ENCODE measurements at places on chromosomes 2 and 18. TPM values are rescaled to one million over a fixed set of nuclear protein-coding genes. Genes with fewer than 3 reads are reported as not detected.

- DNase-seq: no peak
Observed at GRCh38 chr2:40353231-40353630, 98.7 kb downstream of the SLC8A1 start.

The BIRC6 gene
- total RNA-seq: 91.5 TPM

DNA sequence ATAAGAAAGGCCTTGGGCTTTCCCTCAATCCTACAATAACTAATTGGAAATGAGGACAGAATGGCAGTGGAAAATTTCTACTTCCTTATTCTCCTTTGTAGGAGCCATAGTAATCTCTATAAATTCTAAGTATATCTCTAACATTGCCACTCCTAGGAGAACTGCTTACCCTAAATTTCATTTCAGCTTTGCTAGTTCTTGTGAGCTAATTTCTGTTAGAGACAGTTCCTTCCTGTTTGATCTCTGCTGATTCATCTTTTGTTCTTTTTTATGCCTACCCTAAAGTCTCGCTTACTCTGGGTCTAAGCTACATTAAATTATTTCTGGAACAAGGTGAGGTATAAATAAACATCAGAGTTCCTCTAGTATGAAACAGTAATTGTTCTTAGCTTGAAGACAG lies 25.7 kb downstream of the ABHD3 start:
- DNase-seq: no peak

The KCNG3 gene
- total RNA-seq: 0.35 TPM

DNA sequence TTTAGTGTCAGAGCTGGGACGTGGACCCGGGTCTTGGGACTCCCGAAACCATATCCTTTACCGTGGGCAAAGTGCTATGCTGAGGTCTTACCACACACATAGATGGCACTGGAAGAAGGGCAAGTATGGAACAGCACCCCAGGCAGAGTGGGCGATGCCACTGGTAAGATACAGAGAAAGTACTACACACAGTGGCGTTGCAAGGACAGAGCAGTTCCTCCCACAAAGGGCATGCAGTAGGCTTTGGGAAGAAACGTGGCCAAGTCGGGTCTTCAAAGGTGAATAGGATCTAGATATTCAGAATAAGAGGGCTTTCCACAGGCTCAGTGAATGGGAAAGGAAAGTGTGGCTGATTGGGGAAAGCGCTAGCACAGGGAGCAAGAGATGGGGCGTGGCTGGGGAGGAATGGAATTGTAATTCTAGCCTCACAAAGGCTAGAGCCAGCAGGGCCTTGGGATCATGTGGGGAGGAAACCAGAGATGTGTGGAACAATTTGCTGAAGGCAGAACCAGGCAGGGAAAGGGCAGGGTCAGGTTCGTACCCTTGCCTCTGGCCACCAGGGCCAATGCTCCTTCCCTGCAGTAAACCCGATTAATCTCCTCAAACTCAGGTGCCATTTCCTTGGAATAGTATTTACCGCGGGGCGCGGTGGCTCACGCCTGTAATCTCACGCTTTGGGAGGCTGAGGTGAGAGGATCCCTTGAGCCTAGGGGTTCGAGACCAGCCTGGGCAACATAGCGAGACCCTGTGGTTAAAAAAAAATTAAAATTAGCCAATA lies 36.0 kb downstream of the PCBP1 start:
- DNase-seq: no peak

- no peak for DNase-seq
Observed at GRCh38 chr18:46296656-46297055, 192.5 kb downstream of the HAUS1 start.

DNA sequence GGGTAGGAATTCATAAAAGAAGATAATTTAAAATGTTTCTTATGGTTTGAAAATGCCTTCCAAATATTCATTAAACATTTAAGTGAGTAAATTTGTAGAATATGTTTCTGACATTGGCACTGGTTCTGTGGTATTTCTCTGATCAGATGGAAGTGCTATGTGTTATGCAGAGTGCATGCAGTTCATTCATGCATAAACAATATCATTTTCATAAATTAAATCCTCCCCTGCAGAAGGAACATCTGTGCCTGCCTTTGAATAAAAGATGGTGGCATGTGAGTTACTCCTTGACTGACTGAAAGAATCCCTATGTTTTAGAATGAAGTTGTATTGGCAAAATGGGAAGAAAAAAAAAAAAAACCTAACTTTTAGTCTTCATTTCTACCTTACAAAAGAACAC lies 5.9 kb downstream of the NEUROD1 start:
- DNase-seq: no peak

GRCh38 chr2:71778936-71779773 lies 325.8 kb downstream of the DYSF start:
- DNase-seq: no peak

The VSNL1 gene
- 46.5 TPM for total RNA-seq

The KLHL14 gene
- 0.95 TPM for total RNA-seq

- no peak for DNase-seq
Observed at GRCh38 chr2:3034856-3035255, 342.8 kb downstream of the EIPR1 start.

DNA sequence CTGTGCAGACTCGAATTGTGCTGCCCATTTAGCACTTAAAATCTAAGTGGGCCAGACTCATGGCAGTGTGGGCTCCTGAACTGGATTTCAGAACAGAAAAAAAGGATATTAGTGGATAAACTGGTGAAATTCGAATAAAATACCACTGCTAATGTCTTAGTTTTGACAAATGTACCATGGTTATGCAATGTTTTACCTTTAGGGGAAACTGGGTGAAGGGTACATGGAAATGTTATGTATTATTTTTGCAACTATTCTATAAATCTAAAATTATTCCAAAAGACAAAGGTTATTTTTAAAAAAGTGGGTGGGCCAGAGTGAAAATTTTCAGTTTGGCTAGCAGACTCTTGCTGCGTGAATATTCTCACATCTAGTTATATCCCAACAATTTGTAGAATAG lies 260.6 kb upstream of the CCDC68 start:
- no peak for DNase-seq

- DNase-seq: no peak
Observed at GRCh38 chr2:25379535-25379934, 37.8 kb upstream of the DNMT3A start.

DNA sequence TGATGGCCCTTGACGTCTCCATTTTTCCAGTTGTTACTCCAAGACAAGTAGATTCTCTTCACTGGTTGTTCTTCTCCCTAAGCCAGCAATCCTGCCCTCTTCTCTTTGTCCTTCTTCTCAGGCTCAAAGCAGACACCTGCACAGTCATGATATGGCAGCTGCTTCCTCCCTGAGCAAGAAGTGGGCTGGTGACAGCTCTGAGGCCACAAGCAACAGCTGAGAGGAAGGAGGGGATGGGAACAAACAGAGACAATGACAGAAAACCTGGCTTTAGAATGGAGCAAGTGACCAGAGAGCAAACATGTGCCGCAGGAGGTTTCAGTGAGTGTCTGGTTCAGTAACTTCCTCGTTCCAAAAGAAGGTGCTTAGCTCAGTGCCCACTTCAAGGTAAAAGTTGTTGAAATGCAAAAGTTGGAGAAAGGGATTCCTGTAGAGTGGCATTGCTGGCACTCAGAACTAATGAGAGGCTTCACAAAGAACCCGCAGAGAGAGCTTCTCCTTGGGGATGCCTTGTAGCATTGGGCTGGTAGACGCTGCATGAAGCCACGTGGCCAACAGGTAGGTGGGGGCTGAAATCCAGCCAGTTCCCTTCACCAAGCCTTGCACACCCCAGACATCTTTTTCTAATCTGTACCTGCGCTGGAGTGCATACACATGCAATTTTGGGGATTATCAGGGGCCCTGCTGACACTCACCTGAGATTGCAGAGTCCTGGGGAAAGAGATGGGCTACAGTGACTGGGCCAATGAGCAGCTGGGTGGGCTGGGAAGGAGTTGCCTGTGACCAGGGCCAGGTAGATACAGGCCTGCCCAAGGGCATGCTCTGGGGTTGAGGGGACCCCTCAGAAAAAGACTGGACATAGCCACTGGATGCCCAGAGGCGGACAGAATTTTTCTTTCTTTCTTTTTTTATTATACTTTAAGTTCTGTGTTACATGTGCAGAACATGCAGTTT lies 153.3 kb upstream of the RAB12 start:
- DNase-seq: no peak

The IFIH1 gene
- 17.4 TPM for total RNA-seq

- no peak for DNase-seq
Observed at GRCh38 chr2:23635442-23636340, 250.7 kb downstream of the KLHL29 start.

The TUBB8B gene
- not detected for total RNA-seq

- DNase-seq: no peak
Observed at GRCh38 chr18:12026562-12026961, 45.3 kb downstream of the IMPA2 start.

The SCN7A gene
- total RNA-seq: 5.4 TPM

- DNase-seq: no peak
Observed at GRCh38 chr2:120766470-120767351, 31.0 kb downstream of the GLI2 start.
